ENCODE measurements at places on chromosomes 5 and 9.

- no peak for DNase-seq
Measured at GRCh38 chr5:115641948-115642347, 16.1 kb upstream of the TMED7 start.

DNA sequence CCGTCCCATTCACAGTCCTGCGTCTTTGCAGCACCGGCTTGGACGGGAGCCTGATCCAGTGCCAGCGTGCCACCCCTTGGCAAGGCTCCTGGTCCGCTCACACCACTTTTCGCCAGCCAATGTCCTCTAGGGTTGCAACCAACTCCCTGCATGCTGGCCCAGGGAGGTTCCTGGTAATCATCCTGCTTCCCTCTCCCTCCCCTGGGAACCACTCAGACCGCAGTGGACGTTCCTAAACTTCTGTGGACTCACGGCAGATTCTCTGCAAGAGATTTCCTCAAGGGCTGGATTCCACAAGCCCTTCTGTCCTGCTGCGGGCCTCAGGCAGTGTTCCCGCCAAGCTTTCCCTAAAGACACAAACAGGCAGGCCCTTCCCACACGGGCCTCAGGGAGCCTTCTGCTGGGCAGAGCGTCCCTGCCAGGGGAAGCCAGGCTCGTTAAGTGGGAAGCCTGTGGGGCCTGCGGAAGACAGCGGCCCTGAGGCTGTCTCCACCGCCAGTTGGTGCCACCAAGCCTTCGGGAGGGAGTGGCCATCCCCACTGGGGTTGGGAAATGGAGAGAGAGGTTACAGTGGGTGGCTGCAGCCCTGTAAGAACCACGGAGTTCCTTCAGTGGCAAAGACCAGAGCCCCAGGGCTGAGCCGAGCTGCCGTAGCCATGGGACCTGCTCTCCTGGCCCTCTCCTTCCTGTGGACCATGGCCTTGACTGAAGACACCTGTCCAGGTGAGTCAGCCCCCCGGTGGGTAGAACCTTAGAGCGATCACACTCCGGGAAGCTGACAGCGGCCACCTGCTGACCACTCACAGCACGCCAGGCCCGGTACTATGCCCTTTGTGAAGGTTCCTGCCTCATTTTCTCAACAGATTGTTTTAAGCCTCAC is 16.4 kb upstream of the FCN2 start:
- DNase-seq, result no peak

- no peak for DNase-seq
Measured at GRCh38 chr5:104199771-104200170, 637.2 kb upstream of the NUDT12 start.

DNA sequence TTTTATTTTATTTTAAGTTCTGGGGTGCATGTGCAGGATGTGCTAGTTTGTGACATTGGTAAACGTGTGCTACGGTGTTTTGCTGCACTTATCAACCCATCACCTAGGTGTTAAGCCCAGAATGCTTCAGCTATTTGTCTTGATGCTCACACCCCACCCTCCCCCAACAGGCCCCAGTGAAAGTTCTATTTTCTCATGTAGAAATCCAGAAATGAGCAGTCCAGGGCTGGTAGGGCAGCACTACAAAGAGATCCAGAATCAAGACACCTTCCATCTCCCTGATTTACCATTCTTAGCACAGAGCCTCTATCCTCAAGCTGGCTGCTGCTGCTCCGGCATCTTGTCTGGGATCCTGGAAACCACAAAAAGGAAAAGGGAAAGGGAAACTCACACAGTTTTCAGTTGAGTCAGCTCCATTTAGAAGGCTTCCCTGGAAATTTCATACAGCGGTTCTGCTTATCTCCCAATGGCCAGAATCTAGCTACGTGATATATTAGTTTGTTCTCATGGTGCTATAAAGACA is 85.4 kb upstream of the SMARCA2 start:
- no peak for DNase-seq

GRCh38 chr5:1640421-1640881 is 116.7 kb upstream of the LPCAT1 start:
- no peak for DNase-seq

GRCh38 chr5:56829137-56829908 is 14.0 kb downstream of the MAP3K1 start:
- DNase-seq, result no peak
